ENCODE measurements at places on chromosomes 4 and X. TPM values are rescaled to one million over a fixed set of nuclear protein-coding genes. Genes with fewer than 3 reads are reported as not detected.

DNA sequence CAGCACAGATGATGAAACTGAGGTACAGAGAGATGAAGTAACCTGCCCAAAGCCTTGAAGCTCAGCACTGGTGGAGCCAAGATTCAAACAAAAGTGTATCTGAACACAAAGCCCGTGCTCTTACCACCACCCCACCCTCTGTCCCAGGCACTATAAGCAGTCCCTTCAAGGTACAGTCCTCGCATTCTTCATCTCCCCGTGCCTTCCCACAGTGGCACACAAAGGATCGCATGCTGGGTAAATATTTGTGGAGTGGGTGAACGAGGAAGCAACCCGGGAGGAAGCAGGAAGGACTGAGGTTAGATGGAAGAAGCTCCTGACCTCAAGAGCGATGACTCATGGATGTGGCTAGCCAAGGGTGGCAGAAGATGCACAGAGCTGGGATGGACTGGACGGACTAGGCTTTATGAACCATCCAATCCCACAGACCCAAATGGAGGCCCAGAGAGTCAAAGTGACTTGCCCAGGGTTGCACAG, 18.4 kb downstream of the IQSEC2 start:
- peak; percentile 38 for DNase-seq

GRCh38 chrX:106894978-106895452, 8.1 kb downstream of the RIPPLY1 start:
- DNase-seq, result no peak

GRCh38 chrX:8960957-8961468, 72.9 kb downstream of the FAM9B start:
- no peak for DNase-seq

Gene ADAM29
- total RNA-seq, result not detected

Gene PCDH18
- 0.12 TPM for total RNA-seq

Gene YY2
- 0.78 TPM for total RNA-seq

Gene ARHGAP10
- total RNA-seq, result 8.0 TPM

GRCh38 chr4:7659429-7660175, 224.9 kb upstream of the PSAPL1 start:
- DNase-seq, result no peak

Gene FAM241A
- 3.1 TPM for total RNA-seq

- no peak for DNase-seq
Measured at GRCh38 chr4:8709050-8709728, 116.6 kb downstream of the CPZ start.

DNA sequence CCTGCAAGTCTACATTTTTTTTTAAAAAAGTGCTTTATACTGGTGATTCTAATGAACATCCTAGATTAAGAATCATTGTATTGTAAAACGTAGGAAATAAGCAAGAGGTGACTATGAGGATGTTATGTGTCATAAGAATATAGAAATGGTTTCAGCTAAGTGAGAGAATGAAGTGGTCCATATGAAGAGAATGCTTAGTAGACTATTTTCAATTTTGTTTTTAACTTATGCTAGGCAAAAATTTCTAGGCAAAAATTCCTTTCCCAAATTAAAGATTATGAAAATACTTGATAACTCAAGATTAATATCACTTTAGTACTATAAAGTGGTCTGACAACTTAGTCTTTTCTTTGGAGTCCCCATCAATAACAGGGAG, 825 bp downstream of the DYNLT3 start:
- DNase-seq, result no peak

Gene GYPA
- total RNA-seq, result not detected

DNA sequence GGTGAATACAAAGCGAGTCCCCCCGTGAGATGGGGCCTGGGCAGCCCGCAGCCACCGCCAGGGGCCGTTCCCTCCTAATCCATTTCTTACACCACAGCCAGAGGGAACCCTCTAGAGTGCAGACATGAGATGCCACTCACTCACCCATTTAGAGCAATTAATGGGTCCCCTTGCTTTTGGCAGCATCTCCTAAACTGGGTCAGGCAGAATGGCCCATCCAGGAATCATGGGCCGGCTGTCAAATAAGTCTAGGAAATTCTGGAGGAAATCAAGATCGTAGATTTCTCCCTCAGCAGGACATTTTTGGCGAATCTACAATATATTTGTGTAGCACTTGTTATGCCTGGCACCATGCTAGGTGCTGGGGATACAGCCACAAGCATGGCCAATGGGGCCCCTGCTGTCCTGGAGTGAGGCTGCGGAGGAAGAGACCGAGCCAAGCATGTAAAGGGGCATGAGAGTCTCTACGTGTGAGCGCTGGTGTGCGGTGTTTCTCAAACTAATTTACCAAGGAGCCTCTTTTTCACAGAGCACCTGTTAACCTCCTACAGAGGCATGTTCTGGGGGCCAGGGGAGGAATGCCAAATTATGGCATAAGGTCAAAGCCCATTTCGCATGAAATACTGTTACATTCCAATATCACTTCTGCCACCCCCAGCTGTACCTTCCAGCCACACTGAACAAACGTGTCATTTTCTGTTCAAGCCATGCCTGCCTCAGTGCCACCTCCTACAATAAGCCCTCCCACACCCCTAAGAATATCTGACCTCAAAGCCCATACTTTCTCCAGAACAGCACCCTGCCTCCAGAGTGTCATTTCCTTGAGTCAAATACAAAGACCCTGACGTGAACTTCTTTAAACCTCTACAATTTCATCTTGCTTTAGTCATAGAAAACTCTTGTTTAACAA, 28.1 kb upstream of the JAKMIP1 start:
- DNase-seq, result no peak

Gene MMRN1
- 0.10 TPM for total RNA-seq

DNA sequence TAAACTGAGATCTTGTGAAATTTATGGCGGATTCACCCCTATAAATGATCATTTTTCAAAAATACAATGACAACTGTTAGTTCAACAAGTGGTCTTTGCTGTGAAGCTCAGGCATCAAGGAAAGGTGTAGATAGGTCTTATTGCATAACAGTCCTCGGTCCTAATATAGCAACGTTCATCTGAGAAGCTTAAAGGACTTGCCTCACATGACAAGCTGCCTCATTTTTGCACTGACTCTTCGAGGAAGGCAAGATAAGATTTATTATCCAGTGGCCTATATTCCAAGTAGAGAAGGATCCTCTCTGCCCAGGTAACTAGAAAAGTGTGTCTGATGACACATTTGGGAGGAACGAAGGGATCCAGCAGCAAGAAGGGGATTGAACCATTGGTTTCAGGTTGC, 13.6 kb upstream of the DDX3X start:
- DNase-seq, result no peak

Gene FGFBP1
- not detected for total RNA-seq

GRCh38 chrX:42754603-42755002, 23.4 kb downstream of the PPP1R2C start:
- no peak for DNase-seq

- no peak for DNase-seq
Measured at GRCh38 chr4:87306056-87306455, 16.6 kb downstream of the HSD17B13 start.

GRCh38 chr4:147535124-147535523, 54.2 kb downstream of the EDNRA start:
- no peak for DNase-seq
